Stimulated activated CD4-positive, alpha-beta T cell treated with anti-CD3 and anti-CD28 coated beads, Interleukin-12 subunit alpha, Interleukin-12 subunit beta, amount 100 ng/mL, for 48 hours (primary cell): ENCODE measurements at places on chromosomes 1 and 21.
A peak's percentile ranks its signal among the peaks of the same experiment; 100 is the strongest.

- no peak for DNase-seq
These were observed 51.7 kb downstream of the ABCA4 start for GRCh38 chr1:94068999-94069918.

DNA sequence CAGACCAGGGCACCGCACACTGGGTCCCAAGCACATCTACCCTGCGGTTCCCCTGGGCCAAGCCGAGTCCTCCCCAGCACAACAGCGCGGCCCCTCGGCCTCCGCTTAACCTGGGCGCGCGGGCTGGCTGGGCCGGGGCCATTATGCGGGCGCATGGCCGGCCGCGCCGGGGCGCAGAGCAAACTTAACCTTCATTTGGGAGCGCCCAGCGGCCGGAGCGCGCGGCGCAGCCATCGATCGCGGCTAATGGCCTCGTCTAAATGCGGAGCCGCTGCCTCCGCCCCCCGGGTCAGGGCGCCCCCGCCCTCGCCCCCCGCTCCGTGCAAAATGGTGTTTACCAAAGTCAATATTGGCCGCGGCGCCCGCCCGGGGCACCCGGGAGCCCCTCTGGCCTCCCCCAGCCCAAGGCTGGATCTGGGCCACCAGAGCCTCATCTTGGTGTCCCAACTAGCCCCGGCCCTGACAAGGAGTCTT, 272.1 kb downstream of the TRABD2B start:
- no peak for DNase-seq

DNA sequence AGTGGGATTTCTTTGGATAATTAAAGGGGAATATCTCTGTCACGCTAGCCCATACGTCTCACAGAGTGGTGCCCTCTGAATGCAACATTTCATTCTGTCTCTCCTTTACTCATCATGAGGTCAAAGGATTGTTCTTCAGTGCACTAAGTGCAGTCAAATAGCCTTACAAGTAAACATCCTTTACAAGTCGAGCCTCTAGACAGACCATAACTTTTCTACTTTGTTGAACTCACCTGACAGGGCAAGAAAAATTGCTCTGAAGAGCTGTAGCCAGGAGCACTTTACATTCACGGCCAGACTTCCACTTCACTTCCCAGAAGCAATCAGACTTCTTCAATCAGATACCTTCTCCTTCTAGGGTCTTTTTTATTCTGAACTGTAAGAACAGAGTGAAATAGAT, 768.0 kb upstream of the TMPRSS15 start:
- DNase-seq = no peak

- no peak for DNase-seq
These were observed 6.9 kb upstream of the A3GALT2 start for GRCh38 chr1:33327587-33328325.

DNA sequence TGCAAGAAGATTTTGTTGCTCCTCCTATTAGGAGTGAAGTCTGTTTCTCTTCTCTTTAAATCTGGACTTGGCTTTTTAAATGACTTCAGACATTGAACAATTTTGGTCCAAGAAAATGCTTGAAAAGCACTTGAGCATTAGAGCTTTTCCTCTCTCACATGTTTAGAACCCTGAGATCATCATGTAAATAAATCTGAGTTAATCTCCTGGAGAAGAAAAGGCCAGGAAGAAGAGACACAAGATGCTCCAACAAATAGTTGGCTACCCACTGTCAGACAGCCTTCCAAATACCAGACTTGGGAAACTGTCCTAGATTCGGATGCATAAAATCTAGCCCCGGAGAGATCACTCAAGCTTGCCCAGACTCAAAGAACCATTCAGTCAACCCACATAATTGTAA, 1353.1 kb upstream of the ADGRL4 start:
- no peak for DNase-seq

DNA sequence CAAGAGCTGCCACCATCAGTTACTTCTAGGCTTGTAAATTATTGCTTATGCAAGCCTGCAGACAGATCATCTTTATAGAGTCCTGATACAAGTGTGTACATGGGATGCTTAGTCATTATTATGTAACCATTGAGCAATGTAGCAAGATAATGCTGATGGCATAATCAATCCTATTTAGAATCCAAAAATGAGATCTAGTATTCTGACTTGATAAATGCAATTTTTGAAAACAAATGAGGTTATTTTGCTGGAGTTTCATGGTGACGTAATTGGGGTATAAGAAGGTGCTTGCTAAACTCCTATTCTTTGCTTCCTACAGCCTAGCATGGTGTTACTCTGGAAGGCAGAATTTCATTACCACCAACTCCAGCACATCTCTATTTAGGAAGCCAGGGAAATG, 801.7 kb upstream of the PRMT6 start:
- DNase-seq = no peak

- DNase-seq = no peak
These were observed 976.9 kb downstream of the BRINP3 start for GRCh38 chr1:189500778-189501177.

- DNase-seq = no peak
These were observed 27.9 kb upstream of the BATF3 start for GRCh38 chr1:212727386-212728181.

- DNase-seq = no peak
These were observed 66.3 kb upstream of the KIF1B start for GRCh38 chr1:10143961-10144485.

- no peak for DNase-seq
These were observed 37.1 kb upstream of the KANK4 start for GRCh38 chr1:62356257-62356835.

DNA sequence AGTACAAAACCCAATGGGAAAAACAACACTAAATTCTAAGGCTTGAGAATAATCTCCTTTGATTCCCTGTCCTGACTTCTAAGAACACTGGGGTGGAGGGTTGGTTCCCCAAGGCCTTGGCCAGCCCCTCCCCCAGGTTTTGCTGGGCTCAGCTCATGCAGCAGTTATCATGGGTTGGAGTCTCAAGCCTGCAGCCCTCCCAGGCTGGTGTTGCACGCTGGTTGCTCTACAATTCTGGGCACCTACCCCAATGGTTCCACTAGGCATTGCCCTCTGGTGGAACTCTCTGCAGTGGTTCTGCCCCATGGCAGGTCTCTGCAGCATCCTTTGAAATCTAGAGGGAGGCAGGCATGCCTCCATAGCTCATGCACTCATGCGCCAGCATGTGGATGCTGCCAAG, 184.4 kb upstream of the PALMD start:
- DNase-seq = no peak

DNA sequence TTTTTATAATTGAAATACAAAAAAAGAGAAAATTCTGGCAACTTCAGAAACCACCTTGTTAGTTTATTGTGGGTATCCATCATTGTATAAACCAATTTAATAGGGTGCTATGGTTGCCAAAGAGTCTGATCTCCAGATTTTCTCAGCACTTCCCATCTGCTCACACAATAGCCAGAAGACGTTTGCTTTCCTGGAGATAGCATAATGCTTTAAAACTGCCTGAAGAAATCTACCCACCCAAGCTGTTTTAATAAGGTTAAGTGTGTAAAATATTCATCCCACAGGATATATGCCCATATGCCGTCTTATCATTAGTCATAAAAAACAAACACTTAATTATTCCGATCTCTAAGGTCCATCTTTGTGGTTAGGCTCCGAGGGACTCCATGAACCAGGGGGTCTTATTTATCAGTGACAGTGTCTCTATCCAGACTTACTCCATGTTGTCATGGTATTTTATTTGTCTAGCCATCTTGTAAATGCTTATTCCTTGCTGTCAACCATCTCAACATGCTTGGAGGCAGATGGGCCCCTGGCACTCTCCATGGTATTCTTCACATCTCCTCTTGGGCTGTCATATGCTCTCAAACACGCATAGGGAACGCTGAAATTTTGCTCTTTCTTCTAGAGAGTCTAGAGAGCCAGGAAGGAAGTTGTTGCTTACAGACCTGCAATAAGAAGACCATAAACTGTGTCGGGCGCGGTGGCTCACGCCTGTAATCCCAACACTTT, 58.5 kb downstream of the MAP10 start:
- no peak for DNase-seq

GRCh38 chr1:228687587-228687986, 47.7 kb upstream of the RHOU start:
- no peak for DNase-seq

DNA sequence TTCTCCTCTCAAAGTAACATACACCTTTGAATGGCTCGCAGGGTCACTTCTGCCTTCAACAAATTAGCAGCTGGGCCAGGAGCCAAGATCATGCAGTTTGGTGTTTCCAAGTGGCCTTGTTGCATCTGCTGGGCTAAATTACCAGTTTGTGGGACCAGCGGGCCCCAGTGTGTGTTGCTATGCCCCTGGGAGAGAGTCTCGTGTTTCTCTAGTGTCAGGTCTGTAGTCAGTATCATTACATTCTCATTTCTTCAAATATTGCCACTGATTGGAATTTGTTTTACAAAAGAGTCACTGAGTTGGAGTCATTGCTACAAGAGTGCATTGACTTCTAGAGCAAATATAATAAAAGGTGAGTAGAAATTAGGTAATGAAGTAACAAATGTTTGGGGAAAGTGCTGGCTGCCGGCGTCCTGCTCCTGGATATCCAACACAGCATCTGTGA, 35.5 kb downstream of the RHOU start:
- DNase-seq = no peak

DNA sequence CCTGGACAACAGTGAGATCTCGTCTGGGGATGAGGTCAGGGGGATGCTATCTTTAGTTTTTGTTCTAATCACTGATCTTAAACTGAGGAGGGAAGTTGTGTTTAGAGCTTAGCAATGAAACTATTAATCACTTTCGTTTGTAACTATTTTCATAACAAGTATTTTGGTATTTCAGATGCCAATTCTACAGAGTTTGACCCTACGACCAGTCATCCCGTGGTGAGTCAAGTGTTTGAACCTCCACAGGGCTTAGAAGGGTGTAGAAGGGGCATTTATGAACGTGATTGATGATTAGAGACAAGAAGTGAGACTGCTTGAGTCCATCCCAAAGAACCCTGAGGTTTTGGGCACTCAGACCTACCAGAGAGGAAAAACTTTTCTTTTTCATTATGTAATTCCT, 15.6 kb downstream of the SLFNL1 start:
- DNase-seq = no peak

GRCh38 chr1:32201011-32201855, 838 bp downstream of the CCDC28B start:
- peak; percentile 64 for DNase-seq

- DNase-seq = no peak
These were observed 75.1 kb downstream of the SKI start for GRCh38 chr1:2303016-2303775.

- no peak for DNase-seq
These were observed 97.8 kb downstream of the DTL start for GRCh38 chr1:212133319-212133718.

- DNase-seq = no peak
These were observed at the start of gene CYYR1 for GRCh38 chr21:26572702-26573381. TSS of gene CYYR1 (minus strand) at chr21:26573286. CDS start at chr21:26572940, 346 bp downstream.

- no peak for DNase-seq
These were observed 101.9 kb downstream of the KCNJ15 start for GRCh38 chr21:38358666-38359065.

- no peak for DNase-seq
These were observed 139.1 kb downstream of the PEX14 start for GRCh38 chr1:10613861-10614260.
